ENCODE measurements at places on chromosomes 4 and X.

DNA sequence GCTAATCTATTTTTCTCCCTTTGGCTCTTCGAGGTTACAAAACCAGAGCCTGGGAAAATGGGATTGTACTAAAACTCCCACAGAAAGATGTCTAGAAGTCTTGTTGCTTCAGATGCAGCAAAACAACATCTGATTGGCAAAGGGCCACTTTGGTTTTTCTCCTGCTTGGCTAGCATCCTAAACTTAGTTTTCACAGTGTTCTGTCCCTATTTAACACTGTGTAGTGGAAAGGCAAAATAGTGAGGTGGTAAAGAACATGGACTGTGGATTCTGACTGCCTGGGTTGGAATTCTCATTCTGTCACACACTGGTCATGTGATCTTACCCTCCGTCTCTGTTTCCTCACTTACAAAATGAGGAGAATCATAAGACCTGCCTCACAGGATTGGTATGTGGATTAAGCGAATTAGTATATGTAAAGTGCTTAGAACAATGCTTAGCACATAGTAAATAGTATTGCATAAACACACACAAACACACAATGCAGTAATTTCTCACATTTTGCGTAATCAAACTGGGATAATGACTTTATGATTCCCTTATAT lies 23.5 kb downstream of the TIGD2 start:
- no peak for DNase-seq

DNA sequence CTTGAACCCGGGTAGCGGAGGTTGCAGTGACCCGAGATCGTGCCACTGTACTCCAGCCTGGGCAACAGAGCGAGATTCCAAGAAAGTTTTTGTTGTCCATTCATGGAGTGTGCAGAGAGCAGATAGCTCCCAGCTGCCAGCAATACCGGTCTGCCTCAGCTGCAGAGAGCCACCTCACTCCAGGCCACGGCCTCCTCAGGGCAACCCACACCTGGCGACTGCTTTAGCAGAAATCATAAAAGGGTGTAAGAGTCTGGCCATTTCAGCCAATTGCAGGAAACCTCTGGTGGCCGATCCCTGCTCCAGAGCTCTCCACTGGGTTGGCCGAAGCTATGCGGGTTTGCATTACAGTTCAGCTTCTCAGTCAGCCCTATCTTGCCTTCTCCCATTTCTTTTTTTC lies 227.4 kb upstream of the BCOR start:
- DNase-seq, result no peak

- DNase-seq, result peak; percentile 24
Measured at GRCh38 chr4:92387459-92388069, 83.8 kb downstream of the GRID2 start.

DNA sequence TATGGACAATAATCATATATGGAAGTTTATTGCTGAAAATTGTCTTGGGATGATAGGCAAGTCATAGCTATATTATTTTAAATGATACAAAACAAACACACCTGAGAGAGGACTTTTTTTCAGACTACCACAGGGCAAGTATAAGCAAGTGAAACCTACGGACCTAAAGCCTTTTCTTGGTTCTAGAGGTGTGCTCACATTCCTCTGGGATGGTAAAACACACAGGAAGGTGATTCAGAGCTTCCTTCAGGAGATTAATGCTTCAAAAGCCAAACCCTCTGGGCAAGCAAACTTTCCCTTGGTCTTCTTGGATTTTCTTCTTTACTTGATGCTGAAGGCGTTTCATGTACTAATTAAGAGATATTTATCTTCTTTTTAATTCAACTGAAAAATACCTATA lies 60.1 kb upstream of the ACSL4 start:
- DNase-seq, result no peak

DNA sequence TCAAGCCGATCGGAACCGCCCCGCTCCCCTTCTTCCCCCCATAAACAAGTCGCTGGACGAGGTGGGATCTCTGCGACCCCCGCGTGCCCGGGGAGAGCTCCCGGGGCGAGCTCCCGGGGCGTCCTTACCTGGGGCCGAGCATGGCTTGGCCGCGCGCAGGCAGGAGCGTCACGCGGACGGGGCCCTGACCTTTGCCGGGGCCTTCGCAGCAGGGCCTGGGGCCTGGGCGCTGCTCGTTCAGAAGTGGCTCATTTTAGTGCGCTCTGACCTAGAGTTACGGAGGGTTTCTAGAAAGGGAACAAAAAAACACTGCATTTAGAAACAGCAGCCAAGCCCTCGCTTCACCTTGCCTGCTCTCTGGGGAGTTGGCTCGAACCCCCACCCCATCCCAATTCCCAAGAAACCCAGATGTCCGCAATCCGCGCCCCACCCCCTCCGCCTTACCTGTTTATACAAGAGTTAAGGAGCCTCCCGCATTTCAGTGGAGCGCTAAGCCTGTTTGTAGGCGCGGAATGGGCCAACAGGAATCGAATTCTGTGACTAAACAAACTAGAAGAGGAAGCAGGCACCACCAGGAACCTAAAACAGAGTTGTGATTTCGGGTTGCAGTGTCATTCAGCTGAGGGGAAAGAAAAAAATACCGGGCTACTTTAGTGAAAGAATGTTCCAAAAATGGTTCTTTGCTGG lies 814 bp upstream of the RBM47 start:
- DNase-seq, result no peak
